ENCODE measurements at places on chromosomes 1 and 21.

DNA sequence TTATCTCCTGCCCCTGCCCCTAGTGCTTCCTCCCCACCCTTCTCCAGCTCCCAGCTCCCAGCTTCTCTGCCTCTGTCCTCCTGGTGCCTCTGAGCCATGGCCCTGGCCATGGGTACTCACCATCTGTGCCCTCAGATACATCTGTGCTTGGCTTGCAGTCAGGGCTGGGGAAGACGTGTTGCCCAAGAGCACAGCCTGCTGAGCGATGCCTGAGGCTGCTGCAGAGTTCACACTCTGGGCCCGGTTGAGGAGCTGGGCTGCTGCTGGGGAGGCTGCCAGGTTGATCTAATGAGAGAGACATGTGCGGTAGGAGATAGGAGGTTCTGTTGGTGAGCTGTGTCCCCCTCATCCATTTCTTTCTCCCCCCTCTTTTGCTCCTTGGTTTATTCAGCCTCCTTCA lies 49.4 kb upstream of the A3GALT2 start:
- DNase-seq, result no peak

DNA sequence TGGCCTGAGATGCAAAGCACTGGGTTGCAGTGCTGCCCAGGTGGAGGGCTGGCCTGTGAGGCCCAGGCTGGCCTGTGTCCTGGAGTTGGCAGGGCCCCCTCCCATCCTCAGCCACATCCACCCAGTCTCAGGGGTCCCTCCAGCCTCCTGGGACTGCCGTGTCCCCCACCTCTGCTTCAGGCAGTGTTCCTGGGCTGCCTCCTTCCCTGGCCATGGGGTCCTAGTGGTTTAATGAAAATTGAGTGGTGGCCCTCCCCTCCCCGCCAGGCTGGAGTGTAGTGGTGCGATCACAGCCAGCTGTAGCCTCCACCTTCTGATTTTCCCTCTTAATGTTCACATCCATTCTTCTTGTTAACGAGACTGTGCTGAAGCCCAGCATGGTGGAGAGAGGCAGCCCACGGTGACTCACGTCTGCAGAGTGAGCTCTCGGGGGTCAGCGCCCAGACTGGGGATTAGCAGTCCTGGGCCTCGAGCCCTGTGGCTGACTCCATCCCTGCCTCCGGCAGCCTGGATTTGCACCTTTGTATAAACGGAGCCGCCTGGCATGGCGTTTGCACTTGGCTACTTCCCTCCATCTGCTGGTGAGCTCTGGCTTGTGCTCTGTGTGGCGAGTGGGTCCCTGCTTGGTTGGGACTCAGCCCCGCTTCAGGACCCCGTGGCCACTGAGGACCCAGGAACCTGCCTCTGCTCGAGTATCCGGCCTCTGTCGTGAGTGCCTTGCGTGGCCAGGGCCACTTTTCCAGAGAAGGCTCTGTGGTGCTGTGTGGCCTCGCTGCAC lies 6.9 kb downstream of the MIB2 start:
- DNase-seq, result no peak

GRCh38 chr1:16386454-16387113 lies 19.5 kb downstream of the SZRD1 start:
- DNase-seq, result no peak

GRCh38 chr1:89938171-89939055 lies 56.5 kb upstream of the ZNF326 start:
- no peak for DNase-seq

- no peak for DNase-seq
Observed at GRCh38 chr1:5908461-5909375, 83.5 kb downstream of the NPHP4 start.

DNA sequence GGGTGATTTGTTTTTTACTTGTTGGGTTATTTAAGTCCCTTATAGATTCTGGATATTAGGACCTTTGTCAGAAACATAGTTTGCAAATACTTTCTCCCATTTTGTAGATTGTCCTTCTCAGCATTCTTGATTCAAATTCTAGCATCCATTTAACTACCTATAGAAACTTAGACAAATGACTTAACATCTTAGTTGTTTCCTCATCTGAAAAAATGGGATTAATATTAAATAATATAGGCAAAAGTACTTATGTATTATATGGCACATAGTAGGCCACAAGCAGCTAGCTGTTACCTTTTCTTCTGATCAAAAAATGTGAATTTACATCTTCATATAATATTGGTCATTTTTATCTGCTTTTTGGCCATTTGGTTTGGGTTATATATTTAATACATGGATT lies 307.5 kb downstream of the ZP4 start:
- DNase-seq, result no peak

- DNase-seq, result no peak
Observed at GRCh38 chr1:239448911-239449310, 62.5 kb downstream of the CHRM3 start.

DNA sequence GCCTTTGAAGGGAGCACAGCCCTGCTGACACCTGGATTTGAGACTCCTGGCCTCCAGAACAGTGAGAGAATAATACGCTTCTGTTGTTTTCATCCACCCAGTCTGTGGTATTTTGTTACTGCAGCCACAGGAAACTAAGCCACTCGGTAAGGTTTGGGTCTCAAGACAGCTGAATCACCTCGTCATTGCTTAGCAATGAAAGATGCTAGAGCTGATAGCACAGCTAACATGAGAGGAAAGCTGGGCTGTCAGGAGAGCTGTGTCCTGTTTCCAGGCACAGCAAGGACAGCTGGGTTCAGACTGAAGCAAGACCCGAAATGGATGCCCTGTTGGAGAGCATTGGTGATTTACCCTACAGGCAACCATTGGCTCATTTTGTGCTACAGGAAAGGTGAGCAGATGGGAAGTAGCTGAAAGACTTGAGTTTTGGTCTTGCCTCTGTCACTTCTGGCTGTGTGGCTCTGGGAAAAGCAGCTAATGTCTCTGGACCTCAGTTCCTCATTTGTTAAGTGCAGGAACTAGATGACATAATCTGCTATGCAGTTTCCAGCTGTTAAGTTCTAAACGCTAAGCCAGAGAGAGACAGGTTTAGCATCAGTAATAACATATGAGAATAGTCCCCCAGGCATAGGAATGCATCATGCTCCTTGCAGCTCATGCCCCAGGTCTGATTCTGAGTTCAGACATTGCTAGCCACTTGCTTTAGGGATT lies 58.0 kb downstream of the CLIC6 start:
- DNase-seq, result peak; percentile 40

DNA sequence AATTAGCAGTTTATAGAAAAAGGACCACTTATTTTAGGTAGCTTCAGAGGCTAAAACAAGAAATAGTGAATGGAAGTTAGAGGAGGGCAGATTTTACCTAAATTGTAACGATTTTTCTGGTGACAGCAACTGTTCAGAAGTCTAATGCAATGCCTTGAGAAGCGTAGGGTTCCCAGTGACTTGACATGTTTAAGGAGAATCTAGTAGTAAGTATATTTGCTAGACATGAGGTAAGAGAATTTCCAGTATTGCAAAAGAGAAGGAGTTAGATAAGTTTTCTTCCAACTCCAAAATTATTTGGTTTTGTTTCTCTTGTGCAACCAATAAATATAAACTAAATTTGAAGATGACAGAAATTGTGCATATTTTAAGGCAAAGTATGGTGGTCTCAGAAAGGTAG lies 140.0 kb downstream of the SMYD3 start:
- DNase-seq, result no peak

GRCh38 chr1:81409262-81409661 lies 391.5 kb upstream of the ADGRL2 start:
- no peak for DNase-seq

GRCh38 chr1:30274976-30275621 lies 448.3 kb downstream of the MATN1 start:
- DNase-seq, result no peak

- DNase-seq, result peak; percentile 57
Observed at GRCh38 chr21:36589352-36589971, 109.5 kb upstream of the SIM2 start.

DNA sequence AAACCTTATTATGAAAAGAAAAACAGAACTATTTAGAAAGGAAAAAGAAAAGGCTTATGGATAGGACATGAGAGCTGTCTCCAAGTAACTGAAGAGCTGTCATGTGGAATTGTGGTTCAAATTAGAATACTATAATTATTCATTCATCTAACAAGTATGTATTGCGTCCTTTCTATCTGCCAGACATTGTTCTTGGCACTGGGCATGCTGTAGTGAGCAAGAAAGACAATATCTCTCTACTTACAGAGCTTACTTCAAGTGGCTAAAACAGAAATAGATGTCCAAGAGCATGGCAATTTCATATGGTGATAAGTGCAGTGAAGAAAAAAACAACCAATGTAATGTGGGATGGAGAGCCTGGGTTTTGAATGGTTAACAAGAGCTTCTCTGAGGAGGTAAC lies 413.0 kb downstream of the DPYD start:
- DNase-seq, result no peak

GRCh38 chr1:150566589-150567340 lies 12.6 kb downstream of the MCL1 start:
- no peak for DNase-seq

GRCh38 chr1:170204121-170204520 lies 58.4 kb downstream of the NTMT2 start:
- DNase-seq, result no peak

DNA sequence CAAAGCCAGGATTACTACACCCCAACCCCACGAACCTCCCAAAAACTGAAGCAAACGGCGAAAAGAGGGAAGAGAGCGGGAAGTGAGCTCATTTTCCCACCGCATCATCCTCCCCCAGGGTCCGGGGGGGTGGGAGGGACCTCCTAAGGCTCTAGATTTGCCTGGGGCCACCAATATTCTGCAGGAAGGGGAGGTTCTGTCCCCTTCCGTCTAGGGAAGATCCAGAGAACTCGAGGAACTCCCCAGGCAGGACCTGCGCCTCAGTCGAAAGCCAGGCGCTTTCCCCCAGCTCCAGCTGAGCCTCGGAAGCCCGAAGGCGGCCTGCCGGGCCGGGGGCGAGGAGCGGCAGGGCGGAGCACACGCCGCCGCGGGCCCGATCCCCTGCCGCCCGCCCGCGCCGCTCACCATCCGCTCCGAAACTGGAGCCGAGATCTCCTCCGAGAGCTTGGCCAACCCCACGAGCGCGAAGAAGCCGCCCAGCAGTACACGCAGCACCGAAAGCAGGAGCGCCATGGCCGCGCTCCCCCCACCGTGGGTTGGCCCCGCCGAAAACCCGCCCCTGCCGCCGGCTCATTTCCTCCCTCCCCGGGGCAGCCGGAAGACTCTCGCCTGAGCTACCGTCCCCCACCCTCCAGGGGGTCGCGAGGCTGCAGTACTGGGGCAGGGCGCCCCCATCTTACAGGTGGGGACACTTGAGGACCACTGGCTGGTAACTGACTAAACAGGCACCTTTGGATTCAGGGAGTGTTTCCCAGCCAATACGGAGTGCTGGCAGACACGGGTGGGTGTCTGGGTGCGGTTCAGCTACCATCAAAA lies at the start of gene TMEM35B:
TSS of gene TMEM35B (minus strand) at position 555 of the 816 bp plus-strand sequence. CDS start at position 513, 42 bp downstream.
- peak; percentile 82 for DNase-seq

DNA sequence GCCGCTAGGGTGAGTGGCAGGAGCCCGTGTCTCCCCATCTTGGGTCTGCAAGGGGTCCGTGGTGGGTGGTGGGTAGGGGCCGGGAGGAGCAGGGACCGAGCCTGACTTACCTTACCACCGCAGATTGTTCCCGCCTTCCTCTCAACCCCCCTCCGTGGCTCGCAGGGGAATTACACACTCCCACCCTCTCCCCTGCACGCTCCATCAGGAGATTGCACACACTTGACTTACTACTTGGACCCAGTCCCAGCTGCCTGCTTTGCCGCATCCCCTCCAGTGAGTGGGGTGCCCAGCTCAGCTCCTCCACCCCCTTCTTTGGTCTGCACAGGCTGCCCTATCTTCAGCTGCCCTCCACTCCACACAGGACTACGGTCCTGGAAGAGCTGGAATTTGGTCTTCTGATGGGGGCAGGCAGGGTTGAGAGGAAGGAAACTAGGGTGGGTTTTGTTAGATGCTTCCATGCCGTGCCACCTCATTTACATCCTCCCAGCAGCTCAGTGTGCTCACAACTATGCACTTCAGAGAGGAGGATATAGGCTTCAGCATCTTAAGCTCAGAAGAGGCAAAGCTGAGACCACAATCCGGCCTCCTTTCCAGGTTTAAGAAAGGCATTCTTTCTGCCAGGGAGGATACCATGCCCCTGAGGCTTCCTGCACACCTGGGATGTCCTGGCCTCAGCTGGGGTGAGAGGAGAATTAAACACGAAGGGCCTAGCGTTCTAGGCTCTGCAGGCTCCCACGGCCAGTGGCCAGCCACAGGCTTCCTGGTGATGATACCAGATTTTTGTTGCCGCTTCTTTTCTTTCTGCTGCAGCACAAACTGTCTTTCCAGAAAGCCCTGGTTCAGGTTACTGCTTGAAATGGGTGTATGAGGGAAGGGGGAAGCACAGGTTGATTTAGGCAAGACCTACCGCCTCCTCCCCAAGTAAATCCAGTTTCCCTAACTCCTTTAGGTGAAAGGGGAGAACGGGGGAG lies 2.3 kb downstream of the KCNC4 start:
- DNase-seq, result no peak

GRCh38 chr1:65002508-65003315 lies 36.4 kb upstream of the JAK1 start:
- peak; percentile 80 for DNase-seq

GRCh38 chr1:3034162-3034561 lies 12.9 kb downstream of the ACTRT2 start:
- no peak for DNase-seq

- DNase-seq, result peak; percentile 68
Observed at GRCh38 chr1:65231718-65232330, 77.5 kb upstream of the DNAJC6 start.

DNA sequence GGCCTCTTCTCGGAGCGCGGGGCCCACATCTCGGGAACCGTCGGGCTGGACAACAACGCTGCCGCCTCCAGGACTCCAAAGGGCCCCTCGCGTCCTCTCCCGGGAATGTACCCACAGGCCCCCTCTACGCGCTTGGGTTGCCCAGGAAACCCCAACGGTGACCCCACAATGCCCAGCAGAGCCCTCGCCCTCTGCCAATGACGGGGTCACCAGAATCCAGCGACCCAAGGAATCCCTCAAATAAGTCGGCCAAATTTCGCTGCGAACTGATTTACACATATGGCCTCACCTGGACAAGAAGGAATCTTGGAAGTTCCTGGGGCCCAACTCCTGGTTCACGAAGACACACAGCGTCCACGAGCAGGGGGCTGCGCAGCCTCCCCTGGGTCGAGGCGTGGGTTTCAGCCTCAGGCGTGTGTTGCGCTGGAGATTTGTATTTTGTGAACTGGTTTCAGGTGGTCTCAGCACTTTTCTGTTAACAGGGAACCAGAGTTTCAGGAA lies 78.1 kb downstream of the DESI2 start:
- DNase-seq, result no peak

DNA sequence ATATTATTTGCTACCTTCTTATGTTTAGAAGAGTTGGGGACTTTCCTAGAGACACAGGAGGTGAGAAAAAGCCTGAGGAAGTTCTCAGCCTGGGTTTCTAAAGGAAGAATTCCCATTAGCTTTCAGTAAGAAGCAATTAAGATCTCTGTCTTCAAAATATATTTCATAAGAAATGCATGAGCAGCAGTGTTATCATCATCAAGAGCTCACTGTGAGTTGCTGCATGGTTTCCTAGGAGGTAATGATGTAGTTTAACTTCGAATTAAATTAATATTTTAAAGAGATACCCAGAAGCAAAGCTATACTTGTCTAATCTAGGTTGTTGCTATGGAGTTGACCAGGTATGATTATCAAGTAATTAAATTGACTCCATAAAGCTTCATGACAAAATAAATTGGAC lies 5.7 kb upstream of the POGZ start:
- DNase-seq, result no peak

All from activated CD4-positive, alpha-beta T cell treated with anti-CD3 and anti-CD28 coated beads, Interleukin-10, Interleukin-2, amounts not matched to agents 100 ng/mL and 50 ng/mL, durations not matched to agents 16 hours and 8 hours (primary cell).